Epithelial cell of proximal tubule (primary cell): ENCODE measurements at places on chromosomes 2 and 18. TPM values are rescaled to one million over a fixed set of nuclear protein-coding genes. Genes with fewer than 3 reads are reported as not detected.
A peak's percentile ranks its signal among the peaks of the same experiment; 100 is the strongest.

Gene DES
- not detected in 2 replicates for total RNA-seq

DNA sequence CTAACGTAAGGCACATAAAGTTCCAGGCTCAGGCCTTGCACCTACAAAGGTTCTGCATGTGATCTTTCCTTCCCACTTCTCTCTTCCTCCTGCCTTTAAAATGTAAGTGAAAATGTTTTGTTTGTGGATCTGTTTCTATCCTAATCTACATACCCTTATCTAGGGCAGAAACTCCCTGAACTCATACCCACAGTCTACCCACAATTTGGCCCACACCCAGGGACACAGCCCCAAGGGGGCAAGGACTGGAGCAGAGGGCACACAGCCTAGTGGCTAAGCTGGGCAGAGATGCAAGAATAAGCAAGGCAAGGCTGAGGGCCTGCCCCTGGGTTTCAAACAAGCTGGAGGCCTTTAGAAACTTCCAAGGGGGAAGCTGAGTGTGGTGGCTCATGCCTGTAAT lies 71.0 kb downstream of the HS1BP3 start:
- no peak for DNase-seq

DNA sequence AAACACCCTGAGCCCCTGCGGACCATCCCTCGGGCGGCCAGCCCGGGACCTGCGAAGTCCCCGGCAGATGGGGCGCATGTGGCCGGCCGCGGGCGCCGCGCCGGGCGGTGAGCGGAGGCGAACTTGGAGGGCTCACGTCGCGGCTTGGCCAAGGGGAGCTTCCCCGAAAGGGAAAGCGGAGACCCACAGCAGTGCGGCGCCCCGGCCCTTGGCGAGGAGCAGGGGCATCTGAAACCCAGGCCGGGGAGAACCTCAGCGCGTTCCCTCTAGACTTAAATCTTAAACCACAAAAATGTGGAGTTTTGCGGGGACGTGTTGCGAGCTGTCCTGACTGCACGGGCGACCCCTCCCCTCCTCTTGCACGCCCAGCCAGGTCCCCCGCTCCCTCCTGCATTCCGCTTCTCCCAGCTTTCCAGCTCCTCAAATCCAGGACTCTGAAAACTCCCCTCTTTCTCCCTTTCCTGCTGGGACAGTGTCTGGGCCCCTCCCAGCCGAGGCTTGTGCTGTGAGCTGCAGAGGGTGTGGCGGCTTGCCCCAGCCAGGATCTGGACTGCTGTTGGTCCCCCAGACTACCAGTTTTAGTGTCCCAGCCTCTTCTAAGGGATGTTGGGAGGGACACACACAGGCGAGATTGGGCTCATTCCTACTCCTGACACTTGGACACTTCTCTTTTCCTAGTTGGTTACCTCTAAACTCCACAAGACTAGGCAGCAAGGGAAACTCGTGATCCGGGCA lies 1.3 kb downstream of the FMNL2 start:
- no peak for DNase-seq

- DNase-seq: no peak
Measured at GRCh38 chr2:183530333-183530901, 406.2 kb downstream of the NUP35 start.

- DNase-seq: peak; percentile 37
Measured at GRCh38 chr2:20185176-20186022, 39.5 kb downstream of the SDC1 start.
